ENCODE measurements at places on chromosomes 16 and 17. TPM values are rescaled to one million over a fixed set of nuclear protein-coding genes. Genes with fewer than 3 reads are reported as not detected.

DNA sequence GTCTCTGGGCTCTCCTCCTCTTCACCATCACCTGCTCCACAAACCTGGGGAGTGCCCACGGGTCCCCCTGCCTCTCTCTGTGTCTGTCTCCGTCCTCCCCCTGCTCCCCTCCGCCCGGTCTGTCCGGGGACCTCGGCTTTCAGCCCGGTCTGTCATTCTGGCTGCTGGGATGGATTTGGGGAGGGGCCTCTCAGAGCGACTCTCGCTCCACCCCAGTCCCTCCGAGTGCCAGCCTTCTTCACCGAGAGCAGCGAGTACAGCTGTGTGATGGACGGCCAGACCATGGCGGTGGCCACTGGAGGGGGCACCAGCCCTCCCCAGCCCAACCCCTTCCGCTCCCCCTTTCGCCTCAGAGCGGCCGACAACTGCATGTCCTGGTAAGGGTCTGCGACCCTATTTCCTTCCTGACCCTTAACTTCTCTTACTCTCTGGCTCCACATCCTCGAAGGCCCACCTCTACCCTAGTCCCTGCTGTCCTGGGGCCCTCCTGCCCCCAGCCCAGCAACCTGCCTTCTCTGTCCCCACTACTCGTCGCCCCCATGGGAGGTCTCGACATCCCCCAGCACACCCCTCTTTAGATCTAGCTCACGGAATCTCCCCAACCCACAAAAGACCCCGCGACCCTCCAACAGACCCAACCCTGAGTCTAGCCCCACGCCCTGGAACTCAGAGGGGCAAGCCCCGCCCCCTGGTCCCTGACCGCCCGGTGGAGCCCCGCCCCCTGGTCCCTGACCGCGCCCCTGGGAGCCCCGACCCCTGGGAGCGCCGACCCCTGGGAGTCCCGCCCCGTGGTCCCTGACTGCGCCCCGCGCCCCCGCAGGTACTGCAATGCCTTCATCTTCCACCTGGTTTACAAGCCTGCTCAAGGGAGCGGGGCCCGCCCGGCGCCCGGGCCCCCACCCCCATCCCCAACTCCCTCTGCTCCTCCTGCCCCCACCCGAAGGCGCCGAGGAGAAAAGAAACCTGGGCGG lies 5.6 kb upstream of the CXCL16 start:
- DNase-seq, result no peak

DNA sequence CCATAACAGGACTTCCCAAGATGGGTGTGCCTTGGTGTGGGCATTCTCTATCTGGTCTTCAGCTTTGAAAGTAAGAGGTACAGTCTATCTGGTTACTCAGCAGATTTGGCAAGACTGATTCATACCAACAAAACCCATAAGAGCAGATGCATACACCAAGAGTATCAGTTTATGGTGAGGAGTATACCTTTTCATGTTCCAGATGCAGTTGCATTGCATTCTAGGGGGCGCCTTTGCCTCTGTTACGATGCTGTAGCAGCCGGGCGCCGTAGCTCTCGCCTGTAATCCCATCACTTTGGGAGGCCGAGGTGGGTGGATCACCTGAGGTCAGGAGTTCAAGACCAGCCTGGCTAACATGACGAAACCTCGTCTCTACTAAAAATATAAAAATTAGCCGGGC lies 31.1 kb upstream of the CARMIL2 start:
- DNase-seq, result no peak

DNA sequence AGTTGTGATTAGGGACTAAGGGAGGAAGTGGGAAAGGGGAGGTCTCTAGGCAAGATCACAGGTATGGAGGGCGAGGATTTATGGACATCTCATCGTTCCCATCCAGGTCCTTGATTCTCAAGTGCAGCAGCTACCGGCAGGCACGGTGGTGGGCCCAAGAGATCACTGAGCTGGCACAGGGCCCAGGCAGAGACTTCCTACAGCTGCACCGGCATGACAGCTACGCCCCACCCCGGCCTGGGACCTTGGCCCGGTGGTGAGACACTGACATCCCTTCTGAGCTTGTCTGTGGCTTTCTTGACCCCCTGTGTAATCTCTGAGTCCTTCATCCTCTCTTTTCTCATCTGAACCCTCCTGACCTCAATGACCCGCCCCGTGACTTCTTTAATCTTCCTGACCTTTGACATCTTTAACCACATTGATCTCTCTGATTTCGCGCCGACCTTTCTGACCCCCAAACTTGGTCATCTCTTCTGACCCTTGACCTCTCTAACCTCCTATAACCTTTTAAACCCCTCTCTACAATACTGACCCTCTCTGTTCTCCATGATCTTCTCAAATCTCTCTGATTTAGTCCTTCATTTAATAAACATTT lies 3.8 kb downstream of the PLD2 start:
- no peak for DNase-seq

DNA sequence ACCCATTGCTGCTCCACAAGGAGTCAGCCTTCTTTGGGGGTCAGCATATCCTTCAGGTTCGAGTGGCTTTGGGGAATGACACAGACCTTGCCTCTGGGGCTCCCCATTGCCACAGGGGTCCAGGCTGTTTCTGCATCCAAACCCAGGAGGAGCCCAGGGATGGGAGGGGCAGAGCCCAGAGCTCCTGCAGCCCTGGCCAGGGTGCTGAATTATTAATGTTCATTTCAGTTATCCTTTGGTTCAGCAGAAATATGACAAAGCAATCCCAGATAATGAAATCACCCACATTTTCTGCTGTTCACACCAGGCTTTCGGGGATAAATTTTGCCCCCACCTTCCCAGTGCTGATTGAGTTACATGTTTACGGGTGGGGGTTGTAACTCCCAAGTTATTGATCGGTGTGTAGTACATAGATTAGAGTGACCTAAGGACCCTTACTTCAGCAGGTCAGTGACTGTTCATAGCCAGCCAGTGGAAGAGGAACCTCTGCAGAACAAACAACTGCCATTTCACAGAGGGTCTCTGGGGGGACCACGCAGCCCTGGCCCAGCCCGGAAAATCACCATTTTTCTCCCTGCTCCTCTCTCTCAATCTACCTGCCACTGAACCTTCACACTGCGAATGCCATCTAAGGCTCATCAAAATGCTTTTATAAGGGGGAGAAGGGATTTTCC lies 240.3 kb upstream of the N4BP1 start:
- no peak for DNase-seq

DNA sequence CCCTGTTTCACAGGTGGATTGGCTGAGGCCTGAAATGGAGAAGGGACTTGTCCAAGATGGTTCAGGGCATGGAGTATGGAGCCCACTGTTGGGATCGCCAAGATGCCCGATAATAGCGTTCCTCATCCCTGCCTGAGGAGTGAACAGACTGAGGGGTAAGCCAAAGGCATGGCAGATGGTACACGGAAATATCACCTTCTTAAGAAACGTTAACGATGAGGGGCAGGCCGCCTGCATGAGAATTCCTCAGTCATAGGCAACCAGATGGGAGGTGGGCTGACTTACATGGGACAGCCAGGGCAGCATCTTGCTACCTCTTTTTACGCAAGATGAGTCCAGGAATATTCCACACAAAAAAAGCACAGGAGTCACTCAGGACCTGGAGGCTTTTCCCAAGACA lies 188.1 kb downstream of the CCDC182 start:
- no peak for DNase-seq

- no peak for DNase-seq
These were observed 41.0 kb downstream of the USP22 start for GRCh38 chr17:21001813-21002221.

GRCh38 chr16:50266337-50267091 lies at the start of gene ADCY7:
TSS of gene ADCY7 (plus strand) at chr16:50266551. CDS start at chr16:50288180, 21,629 bp downstream.
- DNase-seq, result no peak

- DNase-seq, result no peak
These were observed 14.3 kb downstream of the MBTD1 start for GRCh38 chr17:51245535-51245934.

DNA sequence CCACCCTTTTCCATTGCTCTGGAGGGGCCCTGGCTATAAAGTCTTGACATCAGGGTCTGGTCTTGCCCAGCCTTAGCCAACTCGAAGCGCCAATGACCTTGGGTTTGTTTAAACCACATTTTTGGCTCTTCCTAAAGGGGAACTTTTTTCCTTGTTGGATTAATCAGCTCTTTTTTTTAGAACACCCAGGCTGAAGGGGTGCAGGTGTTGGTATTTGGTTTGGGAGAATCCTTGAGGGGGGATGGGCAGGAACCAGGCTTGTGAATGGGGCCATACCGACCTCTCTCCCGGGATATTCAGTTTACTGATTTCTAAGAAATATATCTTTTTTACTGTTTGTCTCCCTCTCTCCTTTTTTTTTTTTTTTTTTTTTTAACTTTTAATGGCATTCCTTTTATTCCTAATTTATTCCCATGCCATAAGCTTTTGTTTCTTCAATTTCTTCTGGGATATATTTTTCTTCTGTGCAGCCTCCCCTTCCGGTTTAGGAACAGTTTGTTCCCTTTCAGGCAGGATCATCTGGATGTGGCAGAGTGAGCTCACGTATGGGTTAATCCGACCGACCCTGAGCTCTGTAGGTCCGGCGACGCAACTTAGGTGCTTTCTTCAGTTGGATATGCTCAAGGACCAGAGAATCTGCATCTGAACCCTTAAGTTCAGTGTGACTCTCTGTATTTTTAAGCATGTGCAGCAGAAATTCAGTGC lies 129.5 kb downstream of the ABCC6 start:
- no peak for DNase-seq

DNA sequence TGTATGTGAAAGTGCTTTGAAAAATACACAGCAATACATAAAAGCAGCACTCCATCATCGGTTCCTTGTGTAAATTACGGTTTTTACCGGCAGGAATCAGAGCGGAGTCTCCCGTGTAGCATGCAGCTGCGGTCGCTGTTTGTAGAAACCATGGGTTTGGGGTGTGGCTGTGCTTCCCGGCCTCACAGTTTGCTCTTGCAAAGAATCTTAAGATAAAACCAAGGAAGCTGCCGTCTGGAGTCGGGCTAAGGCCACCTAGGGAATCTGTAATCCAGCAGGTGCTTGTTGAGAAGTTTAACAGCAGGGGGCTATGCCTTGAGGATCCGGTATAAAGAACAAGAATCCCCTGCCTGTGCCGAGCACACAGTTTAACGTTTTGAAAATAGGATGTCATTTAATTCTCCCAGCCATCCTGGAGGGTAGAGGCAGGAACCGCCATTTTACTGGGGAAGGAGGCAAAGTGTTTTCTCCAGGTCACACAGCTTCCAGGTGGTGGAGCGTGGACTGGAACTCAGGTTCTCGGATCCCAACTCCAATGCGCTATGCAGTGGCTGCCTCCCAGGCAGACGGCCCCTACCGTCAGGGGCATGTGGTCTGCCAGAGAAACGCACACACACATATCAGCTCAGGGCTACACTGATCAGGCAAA lies 6.0 kb upstream of the TLCD3A start:
- DNase-seq, result no peak

DNA sequence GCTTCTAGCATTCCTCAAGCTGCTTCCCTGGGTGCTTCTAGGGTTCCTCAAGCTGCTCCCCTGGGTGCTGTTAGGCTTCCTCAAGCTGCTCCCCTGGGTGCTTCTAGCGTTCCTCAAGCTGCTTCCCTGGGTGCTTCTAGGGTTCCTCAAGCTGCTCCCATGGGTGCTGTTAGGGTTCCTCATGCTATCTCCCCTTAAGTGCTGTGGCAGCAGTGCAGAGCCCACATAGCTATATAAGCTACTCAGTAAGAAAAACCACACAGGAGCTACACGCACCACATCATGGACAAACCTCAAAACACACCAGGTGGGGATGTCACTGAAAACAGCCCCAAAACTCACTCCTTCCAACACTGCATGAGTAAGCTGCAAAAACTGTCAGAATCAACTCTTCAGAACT lies 35.2 kb downstream of the ANKRD11 start:
- no peak for DNase-seq

GRCh38 chr17:39800540-39800939 lies 62.8 kb downstream of the GRB7 start:
- DNase-seq, result no peak

DNA sequence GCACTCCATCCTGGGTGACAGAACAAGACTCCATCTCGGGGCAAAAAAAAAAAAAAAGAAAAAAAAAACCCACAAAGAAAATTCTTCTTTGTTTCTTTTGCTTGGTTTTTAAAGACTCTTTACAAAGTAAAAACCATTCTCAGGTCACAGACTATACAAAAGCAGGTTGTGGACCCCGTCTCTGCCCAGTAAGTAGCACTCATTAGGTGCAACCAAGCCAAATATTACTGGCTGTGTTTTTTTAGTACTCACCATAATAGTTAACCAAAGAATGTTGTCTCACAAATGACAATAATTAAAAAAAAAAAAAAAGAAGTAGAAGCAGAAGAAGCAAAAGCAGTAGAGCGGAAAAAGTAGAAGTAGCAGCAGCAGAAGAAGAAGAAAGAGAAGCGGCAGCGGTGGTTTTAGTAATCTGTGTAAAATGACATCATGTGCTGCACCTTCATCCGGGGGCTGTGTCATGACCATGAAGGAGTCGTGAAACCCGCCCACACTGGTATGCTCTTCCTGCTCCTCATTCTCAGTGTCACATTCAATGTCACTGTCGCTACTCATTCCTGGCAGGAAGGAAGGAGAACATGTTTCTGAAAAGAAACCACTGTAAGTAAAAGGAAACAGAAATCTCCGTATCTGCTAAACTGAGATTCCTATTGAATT lies 105.4 kb downstream of the TRIM37 start:
- DNase-seq, result peak; percentile 36

DNA sequence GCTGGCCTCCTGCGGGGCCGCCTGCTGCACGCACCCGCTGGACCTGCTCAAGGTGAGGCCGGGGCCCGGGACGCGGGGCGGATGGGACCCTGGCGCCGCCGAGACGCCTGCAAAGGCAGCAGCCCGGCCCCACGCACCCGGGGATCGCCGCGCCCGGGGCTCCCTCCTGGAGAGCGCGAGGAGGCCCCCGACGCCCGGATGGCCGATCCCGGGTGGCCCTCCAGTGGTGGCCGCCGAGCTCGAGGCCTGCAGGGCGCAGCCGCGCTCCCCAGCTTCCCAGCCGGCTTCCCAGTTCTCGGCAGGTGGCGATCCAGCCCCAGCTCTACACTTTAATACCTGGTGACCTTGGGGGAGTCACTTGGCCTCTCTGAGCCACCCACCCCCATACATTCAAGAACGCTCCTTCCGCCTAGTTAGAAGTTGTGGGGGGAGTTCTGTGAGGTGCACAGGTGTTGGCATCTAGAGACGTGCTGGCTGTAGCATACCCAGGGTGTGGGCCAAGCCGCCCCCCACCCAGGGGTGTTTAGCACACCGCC lies 452 bp downstream of the SLC25A10 start:
- DNase-seq, result no peak

DNA sequence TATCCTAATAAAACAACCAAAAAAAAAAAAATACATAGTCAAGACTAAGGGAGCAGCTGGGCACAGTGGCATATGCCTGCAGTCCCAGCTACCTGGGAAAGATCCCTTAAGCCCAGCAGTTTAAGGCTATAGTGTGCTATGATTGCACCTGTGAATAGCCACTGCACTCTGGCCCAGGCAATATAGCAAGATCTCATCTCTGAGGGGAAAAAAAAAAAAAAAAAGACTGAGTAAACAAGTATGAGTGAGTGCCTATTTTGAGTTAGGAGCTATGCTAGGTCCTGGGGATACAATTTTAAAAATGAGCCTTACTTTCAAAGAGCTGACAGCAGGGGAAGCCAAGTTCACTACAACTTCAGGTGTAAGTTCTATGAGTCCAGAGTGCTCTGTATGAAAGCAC lies 55.4 kb downstream of the GRB2 start:
- DNase-seq, result no peak

GRCh38 chr17:78316115-78316866 lies 43.6 kb downstream of the SOCS3 start:
- no peak for DNase-seq

HIC1 gene
- 97.1 TPM for total RNA-seq

CCDC200 gene
- not detected for total RNA-seq

TAT gene
- not detected for total RNA-seq

PMP22 gene
- 271 TPM for total RNA-seq

ACSM2B gene
- not detected for total RNA-seq

NACA2 gene
- total RNA-seq, result not detected

RSPRY1 gene
- total RNA-seq, result 47.1 TPM

ADORA2B gene
- total RNA-seq, result 17.0 TPM

EIF3CL gene
- 141 TPM for total RNA-seq

TMEM220 gene
- 9.4 TPM for total RNA-seq

SLFN12 gene
- total RNA-seq, result 33.2 TPM
